Mammary epithelial cell (primary cell): ENCODE measurements at places on chromosomes 12 and 14. TPM values are rescaled to one million over a fixed set of nuclear protein-coding genes. Genes with fewer than 3 reads are reported as not detected.

GRCh38 chr12:131507094-131507493, 203.8 kb upstream of the SFSWAP start:
- DNase-seq, result no peak

GRCh38 chr12:112573141-112573540, 154.4 kb downstream of the PTPN11 start:
- no peak for DNase-seq

The BDKRB1 gene
- polyA plus RNA-seq, result 3.7 TPM

The TEAD4 gene
- polyA plus RNA-seq, result 18.6 TPM

The ENDOU gene
- polyA plus RNA-seq, result not detected
